ENCODE measurements at places on chromosomes 12 and 14.

- DNase-seq = peak; percentile 28
These were observed 86.7 kb downstream of the NCOR2 start for GRCh38 chr12:124480469-124481256.

DNA sequence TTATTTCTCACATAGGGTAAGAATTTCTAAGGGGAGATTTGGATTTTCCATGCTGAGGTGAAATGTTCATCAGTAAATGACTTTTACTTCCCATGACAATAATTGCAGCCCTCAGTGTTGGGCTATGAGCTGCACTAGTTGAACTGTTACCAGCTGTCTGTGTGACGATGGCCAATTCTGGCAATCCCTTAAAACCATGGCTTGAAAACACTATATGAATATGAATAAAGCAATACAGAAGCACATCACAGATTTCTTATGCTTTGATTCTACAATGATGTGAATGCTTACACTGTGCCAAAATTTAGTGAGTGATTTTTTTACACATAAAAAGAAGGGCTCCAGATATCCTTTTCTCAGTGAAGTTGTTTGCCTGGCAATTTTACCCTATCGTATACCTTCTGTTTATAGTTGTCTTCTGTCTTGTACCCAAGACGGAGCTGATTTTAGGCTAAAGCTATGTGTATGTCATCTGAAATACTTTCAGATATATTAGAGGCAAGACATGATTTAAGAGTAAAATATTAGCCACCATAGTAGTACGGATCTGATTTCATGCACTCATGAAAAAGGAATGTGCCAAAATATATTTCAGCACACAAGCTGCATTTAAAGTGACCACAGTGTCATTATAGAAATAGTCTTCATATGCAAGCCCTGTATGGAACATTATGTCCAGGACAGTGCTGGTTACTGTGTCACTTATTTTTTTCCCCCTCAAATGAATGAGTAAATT is 52.0 kb downstream of the SLC38A4 start:
- DNase-seq = no peak

- DNase-seq = no peak
These were observed 78.0 kb downstream of the ARL6IP4 start for GRCh38 chr12:123058481-123058880.

DNA sequence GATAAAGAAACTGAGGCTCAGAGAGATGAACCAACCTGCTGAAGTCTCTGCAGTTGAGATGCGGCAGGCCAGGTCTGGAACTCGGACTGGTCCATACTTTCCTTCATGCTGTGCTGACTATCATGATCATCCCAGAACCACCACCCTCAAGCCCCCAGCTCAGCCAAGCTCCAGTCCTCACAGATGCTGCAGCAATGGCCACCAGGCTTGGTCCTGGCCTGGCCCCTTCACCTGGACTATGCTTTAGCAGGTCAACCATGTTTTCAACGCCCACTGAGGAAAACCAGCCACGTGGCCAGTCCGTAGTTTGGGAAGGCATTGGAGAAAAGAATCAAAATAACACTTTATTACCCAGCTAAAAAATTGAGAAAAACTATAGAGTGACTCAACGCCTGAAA is 1.4 kb downstream of the GPR68 start:
- DNase-seq = no peak

DNA sequence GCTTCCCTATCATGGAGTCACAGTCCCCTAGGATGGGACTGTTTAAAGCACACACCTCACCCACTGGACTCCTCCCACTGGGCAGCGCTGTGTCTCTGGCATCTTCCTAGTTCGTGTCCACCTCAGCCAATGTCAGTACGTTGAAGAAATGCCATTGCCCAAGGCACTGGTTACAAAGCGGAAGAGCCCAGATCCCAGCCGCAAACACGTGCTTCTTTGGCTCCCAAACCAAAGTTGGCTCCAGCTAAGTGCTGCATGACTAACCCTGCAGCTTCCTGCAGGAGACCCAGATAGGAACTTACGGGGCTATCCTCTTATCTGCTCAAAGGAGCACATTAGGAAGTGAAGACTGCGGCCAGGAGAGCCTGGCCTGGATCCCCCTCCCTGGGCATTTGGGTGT is 9.3 kb downstream of the SYNE3 start:
- peak; percentile 82 for DNase-seq

- DNase-seq = no peak
These were observed 36.8 kb downstream of the DAAM1 start for GRCh38 chr14:59225281-59225680.

Data from AG09319 (cell line).